HTR-8/SVneo (cell line): ENCODE measurements at places on chromosomes 16 and 17.

GRCh38 chr16:3046641-3047386, 453 bp downstream of the MMP25 start:
- no peak for DNase-seq

DNA sequence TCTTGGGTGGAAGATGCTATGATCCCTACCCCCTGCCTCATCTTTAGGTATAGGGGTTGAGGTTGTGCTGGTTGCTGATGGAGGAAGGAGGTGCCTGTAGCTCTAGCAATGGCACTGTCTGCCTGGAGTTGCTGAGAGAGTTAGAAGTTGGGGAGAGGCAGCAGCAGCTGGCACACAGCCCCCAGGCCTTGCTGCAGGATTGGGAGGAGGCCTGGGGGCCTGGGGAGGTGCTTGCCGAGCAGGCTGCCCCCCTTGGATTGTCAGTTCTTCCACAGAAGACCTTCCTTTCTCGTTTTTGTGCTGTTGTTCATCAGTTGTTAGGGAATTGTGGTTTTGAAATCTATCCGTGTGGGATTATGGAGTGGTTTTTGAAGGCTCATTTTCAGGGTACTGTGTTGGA, 52.9 kb downstream of the SEC14L1 start:
- no peak for DNase-seq

DNA sequence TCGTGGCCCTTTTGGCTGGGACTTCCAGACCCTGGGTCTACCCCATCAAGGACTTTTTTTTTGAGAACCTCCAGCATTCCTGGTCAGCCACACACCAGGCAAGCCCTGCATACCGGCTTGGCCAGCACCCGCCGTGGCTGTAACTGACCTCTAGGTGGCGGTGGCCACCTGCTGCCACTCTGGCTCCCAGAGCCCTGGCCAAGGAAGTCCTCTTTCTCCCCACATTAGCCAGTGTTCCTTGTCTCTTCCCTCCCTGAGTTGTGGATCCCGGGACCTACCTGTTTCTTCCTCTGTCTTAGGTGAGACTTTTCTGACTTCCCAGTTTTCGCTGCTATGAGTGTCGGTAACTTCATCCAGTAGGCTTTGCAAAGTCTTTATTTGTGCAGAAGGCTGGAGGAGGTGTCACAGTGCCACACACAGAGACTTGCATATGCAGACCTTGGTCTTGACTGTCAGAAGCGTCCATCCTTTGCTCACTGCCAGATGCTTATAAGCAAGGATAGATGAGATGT, 348.3 kb downstream of the CPPED1 start:
- peak; percentile 66 for DNase-seq

DNA sequence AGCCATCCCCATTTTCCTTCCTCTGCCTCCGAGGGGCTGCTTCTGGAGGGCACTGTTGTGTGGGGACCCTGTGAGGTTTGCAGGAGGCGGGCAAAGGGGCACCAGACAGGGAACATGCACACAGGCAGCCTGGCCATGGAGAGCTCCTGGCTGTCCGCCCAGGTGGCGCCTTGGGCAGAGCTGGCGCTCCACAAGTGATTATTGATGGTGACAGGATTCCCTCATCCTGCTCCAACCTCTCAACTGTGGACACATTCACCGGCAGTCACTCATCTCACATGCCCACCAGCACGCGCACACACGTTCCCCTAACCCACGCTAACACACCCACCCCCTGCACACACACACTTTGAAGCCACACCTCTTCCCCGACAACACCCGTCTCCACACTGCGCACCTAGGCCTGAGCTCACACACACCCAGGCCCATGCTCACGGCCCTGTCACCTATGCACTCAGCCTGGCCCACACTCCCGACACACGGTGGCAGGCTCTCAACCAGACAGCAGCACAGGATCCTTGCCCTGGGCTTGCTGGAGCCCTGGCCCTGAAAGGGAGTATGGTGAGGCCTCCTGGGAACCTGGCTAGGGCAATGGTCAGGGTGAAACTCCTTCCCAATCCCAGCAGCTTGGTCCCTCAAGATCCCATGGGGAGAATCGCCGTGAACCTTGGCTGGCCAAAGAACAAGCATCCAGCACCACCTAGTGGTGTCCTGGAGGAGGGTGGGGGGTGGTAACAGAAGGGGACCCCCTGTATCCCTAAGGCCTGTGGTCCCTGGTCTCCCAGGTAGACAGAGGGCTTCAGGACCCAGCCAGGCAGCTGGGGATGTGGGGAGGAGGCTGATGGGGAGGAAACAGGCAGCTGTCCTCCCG, 3.6 kb downstream of the PNMT start:
- peak; percentile 72 for DNase-seq

DNA sequence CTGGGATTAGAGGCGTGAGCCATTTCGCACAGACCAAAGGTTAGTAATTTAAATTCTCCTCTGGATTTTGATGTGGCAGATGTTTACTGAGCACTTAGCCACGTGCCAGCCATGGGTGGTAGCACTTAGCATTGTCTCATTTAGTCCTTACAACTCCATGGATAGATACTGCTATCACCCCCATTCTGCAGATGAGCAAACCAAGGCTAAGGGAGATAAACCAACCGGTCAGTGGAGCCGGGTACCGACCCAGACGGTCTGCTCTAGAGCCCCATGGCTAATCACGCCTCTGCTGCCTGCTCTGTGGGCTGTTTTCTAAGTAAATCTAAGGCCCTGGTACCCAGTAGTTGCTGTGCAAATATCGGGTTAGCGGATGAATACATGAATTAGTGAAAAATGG, 12.6 kb upstream of the ADGRG1 start:
- no peak for DNase-seq

DNA sequence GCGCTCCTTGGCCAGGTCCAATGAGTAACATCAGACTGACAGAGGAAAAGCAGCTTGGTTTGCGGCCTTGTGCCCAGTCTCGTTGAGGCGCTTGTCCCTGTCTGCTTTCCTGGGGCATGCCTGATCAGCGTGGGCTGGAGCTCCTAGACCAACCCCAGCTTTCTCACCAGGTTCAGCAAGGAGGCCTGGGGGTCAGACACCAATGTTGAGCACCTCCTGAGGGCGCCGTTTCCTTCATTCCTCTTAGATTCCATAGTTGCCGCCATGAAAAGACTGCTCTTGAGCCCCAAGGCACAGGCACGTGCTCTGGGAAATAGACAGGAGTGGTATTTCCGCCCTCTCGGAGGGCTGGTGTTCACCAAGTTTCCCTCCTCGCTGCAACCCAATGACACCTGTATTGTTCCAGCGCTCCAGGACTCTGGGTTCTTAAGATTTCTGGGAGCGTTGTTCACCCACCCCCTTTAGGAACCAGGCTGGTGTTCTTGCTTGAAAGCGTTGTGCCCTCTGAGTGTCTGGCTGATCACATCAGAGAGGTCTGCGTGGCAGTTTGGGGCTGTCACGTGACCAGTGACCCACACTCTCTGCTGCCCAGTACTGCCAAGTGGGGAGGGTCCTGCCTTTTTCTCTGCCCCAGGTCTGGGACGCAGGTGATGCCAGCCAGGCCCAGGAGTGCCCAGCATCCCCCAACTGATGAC, 18.0 kb downstream of the KCTD2 start:
- DNase-seq, result no peak

DNA sequence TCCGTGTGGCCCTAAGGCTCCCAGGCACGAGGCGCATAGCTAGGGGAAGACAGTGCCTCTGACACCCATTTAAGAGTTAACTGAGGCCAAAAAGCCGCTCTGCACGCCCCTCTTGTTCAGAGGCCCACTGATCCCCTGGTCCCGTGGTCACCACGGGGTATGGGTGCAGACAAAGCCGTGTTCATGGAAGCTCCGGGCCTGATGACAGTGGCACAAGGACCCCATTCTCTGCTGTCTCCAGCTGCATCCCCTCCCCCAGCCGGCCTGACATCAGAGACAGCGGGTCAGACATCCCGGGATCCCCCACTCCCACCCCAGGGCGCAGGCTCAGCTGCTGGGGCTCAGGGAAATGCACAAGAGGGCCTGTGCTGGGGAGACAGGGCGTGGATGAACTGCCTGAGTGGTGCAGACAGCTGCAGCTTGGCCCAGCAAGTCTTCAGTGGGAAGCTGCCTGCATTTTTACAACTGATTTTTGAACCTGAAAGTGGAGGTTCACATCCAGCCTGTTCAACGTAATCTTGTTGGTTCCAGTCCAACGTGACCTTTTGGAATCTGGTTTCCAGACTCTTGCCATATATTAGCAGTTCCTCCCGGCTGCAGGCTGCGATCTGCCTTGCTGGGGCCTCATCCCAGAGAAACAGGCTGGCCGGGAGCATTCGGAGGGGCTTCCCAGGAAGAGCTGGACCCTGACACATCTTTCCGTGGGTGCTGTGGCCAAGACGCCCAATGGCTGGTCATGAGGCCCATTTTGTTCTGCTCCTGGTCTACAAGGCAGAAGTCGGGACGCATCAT, 9.7 kb upstream of the BAHCC1 start:
- DNase-seq, result no peak

GRCh38 chr16:5982979-5983378, 885.4 kb upstream of the EEF2KMT start:
- DNase-seq, result no peak

- no peak for DNase-seq
These were observed 10.5 kb upstream of the HEATR6 start for GRCh38 chr17:60089096-60089806.

- no peak for DNase-seq
These were observed 34.7 kb upstream of the MSI2 start for GRCh38 chr17:57221366-57222350.

- DNase-seq, result no peak
These were observed 541 bp downstream of the ZNF18 start for GRCh38 chr17:11996722-11997146.

DNA sequence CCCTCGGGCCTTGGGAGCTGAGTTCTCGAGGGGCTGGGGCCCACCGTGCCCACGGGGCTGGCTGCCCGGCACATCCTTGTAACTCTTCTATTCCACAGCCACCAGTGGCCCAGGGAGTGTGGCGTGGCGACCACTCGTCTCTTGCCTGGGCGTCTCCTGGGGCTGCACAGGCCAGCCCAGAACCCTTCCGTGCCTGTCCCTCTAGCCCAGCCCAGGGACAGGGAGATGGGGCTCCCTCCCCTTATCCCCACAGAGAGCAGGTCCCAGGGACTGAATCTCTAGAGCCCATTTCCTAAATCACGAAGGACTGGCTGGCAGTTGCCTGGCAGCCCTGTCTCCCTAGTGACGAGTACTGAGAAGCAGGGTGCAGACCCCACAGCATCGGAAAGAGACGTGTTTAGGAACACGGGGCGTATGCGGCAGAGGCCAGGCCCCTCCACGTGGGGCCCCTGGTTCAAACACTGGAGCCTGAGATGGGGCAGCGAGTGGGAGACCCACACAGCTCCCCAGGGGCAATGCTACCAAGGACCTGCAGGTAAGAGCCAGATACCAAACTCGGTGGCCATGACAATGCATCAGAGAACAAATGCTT, 51.0 kb downstream of the TIMM22 start:
- DNase-seq, result no peak

DNA sequence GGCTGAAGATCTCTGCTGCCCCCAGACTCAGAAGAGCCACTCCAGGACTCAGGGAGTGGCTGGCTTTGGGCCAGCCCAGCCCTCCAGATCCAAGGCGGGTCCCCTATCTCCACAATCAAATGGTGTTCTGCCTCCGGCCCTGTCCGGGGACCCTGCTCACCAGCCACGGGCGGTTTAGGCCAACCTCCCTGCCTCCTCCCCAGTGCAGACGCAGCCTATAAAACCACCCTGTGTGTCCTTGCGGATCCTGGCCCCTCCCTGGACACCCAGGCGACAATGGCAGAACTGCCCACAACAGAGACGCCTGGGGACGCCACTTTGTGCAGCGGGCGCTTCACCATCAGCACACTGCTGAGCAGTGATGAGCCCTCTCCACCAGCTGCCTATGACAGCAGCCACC, at the start of gene SLC12A3:
Gene SLC12A3 (plus strand): TSS at position 248 of the 400 bp plus-strand sequence. CDS start 29 bp downstream, at position 277.
- no peak for DNase-seq

GRCh38 chr16:16991711-16992110, 479.0 kb downstream of the XYLT1 start:
- DNase-seq, result no peak

GRCh38 chr17:8071496-8071895, 16.0 kb downstream of the ALOX12B start:
- no peak for DNase-seq

DNA sequence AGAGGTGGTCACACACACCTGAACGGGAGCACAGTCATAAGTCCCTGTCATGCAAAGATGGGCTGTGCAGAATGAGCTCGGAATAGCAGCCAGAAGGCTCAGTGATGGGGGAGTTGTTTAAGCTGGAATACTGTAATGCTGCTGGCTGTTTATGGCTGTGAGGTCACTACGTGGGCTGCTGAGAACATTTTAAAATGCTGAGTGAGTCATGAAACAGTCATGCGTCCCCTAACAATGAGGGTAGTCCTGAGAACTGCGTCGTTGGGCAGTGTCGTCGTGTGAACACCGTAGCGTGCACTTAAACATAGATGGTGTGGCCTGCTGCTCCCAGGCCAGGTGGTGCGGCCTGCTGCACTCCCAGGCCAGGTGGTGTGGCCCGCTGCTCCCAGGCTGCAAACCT, 39.7 kb downstream of the TBCD start:
- DNase-seq, result peak; percentile 56

DNA sequence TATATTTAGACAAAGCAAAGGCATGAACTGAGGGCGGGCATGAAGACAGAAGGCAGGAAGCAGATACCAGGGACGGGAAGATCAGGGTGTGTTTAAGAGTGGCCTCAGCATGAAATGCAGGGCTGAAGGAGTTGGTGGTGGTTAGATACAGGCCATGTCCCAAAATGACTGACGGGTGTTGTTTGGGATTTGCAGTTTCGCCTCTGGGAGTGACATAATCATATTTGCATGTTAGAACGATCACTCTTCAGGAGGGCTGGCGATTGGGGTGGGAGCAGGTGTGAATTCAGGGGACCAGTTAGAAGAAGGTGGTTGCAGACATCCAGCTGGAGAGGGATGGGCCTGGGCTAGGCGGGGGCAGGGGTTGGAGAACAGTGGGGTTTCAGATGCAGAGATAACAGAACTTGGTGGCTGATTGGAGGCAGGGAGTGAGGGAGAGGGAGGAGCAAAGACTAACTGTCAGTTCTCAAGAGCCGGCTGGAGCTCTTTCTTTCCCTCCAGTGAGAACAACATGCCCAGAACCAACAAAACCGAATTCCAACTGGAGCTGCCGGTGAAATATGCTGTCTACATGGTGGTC, 27.2 kb upstream of the ITGAX start:
- no peak for DNase-seq

DNA sequence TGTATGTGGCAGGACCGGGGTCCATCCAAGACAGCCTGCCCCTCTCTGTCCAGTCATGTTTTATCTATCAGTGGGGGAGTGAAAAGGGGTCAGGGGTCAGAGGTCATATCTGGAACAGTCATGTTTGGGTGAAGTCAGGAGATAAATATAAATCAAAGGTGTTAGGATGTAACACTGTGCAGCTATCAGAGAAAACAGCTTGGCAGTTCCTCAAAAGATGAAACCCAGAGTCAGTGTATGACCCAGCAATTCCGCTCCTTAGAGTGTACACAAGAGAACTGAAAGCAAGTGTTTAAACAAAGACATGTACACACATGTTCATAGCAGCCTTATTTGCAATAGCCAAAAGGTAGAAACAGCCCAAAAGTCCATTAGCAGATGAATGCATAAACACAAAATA, 361.3 kb downstream of the FOXL1 start:
- no peak for DNase-seq
